ENCODE measurements at places on chromosomes 1 and 21.
A peak's percentile ranks its signal among the peaks of the same experiment; 100 is the strongest.

DNA sequence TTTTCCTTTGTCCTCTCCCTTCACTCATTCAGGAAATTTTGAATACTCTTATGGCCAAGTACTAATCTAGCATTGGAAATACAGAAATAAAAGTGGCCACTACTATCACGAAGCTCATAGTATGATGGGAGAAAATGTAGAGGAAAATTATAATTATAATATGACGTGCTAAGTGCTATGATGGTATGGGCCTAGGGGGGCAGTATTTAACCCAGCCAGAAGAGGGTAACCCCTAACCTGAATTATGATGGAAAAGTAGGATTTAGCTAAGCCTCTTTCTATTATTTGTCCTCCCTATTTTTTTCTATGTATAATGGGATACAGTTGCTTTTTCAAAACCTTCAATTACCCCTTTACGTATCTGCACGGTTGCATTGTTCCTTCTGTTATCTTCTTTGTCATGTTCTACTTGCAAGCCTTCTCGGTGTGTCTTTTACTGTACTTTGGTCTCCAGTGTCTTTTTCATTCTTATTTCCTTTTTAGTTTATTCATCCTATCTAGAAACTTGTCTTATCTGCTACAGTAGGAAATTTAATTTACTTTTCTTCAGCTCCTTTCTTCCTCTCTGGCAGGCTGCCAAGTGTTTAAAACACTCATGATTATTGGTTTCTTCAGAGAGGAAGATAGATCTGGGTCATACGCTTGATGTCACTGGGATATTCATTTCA lies 88.8 kb upstream of the GPR52 start:
- no peak for DNase-seq

DNA sequence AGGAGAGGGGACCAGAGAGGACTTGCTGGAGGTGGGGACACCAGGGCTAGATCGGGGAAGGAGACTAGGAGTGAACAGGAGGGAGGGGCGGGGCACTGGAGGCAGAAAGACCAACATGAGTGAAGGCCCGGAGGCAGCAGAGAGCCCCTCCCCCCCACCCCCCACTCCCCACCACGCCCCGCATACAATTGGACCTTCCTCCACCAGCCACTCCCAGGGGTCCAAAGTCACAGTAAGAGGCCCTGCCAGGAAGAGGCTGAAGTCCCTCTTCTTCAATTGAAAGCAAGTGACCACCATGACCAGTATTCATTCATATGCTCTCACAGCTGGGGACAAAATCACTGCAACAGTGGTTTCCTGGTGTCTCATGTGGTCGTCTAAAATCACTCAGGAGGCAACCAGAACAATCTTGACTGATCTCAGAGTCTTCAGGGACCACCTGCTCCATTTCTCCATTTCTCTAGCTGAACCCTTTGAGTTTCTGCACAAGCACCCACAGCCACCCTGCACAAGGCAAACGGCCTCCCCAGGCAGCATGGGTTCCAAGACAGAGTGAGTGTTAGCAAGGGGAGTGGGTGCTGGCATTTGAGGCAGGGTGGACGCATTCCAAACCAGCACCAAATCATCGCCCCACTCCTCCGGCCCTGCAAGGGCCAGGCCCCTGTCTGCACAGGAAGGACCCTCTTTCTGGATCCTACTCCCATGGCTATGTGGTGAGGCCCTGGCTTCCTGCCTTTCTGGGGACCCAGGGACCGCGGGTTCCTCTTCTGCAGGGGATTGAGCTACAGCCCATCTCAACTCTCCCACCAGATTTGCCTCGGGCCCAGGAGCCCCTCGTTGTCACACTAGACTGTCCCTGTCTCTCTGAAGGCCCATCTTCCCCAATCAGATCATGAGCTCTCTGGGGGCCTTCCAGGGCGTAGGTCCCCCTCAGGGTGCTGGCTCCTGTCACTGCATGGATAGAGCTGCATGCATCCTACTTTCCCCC lies 17.0 kb downstream of the LAPTM5 start:
- DNase-seq = no peak

GRCh38 chr1:191174298-191174697 lies 696.6 kb upstream of the BRINP3 start:
- no peak for DNase-seq

DNA sequence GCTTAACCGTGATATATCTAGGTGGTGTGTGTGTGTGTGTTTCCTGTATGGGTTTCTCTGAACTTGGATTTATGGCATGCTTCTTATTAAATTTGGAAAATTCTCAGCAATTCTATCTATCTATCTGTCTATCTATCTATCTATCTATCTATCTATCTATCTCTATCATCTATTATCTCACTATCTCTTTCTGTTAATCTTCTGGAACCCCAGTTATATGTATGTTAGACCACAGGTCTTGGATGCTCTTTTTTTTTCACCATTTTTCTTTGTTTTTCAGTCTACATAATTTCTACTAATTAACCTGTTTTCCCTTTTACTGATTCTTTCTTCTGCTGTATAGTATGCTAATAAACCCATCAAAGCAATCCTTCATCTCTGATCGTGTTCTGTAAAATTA lies 538.0 kb downstream of the PTPRU start:
- no peak for DNase-seq

DNA sequence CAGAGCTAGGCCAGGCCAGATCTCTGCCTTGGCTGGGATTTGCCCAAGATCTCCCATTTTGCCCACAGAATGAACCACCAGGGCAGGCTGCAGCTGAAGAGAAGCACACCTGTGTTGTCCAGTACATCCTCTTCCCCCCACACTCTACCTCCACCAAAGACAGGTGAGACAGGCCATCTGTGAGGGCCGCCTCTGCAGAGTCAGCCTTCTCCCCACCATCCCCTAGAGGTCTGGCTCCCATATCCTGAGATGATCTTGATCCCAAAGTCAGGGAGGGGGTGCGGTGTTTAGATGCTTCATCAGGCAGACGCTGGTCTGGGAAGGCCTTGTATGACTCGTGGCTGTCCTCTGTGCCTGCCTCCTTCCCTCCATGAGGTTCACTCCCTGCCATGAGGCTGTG lies 28.7 kb downstream of the HYI start:
- DNase-seq = no peak

DNA sequence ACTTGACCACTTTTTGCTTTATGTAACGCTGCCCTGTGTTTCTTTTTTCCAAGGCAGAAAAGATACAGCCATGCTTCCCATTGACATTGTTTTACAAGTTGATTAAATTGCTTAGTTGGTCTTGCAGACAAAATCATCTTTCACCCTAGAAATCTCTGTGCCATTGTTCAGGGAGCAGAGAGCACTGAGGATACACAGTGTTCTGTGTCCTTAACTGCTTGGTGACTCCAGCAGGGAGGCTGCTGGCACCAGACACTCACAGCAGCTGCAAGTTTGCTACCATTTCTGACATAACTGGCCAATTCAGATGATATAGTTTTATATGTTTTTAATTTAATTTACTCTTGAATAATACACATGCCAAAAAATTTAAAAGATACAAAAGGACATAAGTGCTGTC lies 118.7 kb downstream of the RGS2 start:
- DNase-seq = no peak

DNA sequence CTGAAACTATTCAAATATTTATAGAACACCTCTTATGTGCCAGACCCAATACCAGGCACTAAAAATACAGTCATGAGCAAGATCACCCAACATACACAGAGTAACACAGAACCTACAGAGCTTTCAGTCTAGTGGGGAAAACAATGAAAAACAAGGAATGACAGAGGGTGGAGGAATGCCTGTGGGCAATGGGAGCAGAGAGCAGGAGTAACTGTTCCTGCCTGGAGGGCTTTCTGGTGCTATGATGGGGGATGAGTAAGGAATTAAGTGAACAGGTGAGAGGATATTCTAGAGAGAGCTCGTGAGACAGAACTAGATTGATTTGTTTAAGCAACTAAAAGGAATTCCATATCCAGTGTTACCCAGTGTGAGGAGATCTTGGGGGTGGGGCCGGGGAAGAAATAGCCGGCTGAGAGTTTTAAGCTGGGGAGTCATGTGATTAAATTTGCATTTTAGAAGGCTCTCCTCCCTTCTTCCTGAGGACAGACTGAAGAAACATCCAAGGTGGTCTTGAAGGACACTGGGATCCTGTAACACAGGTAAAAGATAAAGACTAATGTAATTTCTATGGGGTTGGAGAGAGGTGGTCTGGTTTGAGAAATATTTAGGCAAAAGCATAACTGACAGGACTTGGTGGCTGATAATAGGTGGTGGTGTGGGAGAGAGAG lies 2.1 kb upstream of the CD53 start:
- DNase-seq = no peak

DNA sequence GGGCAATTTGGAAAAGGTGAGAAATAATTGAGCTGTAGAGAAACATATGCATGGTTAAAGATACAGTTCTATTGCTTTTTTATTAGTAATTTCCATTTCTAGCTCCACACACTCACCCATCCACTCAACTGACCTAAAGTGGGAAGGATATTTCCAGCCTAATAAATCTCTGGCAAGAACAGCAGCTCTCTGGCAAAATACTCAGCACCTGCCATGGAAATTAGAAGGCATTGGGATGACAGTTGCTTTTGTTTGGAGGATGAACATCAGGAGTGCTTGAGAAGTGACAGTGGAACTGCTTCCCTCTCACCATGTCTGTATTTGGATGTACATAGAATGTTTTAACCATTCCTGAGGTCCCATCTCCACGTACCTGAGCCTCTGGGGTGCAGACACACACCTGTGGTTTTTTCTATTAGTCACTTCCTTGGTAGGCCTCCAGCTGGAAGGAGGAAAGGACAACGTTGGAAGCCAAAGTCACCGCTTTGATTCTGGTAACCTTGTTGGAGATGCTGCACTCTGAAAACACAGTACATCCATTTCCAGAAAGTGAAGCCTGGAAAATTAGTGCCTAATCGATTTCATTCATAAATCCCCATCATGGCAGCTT lies 62.3 kb upstream of the RUNX1 start:
- no peak for DNase-seq

- peak; percentile 22 for DNase-seq
These were observed 1.7 kb upstream of the NADK start for GRCh38 chr1:1779691-1780597.

DNA sequence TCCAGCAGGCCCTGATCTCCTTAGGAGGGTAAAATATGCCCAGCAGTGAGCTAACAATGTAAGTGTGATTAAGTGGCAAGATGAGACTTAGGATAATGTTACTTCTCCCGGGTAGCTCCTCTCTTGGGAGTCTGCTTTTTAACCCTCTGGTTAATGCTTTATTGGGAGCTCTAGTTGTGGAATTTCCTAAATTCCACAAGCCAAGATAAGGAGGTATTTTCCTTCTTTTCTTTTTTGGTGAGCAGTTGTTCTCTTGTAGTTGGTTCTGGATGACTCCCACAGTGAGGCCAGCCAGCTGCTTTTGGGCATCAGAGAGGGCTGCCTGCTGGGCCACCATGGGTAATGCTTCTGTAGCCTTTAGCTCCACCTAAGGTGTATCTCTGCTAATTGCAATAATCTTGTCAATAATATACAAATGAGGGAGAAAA lies 19.3 kb downstream of the C1orf52 start:
- DNase-seq = no peak

- DNase-seq = no peak
These were observed 108.8 kb downstream of the ITSN1 start for GRCh38 chr21:33751120-33751519.

DNA sequence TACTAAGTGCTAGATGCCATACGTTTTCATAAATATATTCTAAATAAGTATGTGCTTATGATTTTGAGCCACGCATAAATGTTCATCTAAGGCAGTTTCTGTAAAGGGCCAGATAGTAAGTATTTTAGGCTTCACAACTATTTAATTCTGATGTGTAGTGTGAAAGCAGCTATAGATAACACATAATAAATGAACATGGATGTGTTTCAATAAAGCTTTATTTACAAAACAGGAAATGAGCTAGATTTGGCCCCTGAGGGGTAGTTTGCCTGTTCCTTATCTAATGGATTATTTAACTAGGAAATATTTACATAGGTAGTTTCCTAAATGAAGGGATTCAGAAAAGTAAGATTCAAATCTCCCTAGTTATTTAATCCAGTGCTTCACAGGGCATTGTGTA lies 557.6 kb upstream of the PKN2 start:
- DNase-seq = no peak

GRCh38 chr1:204475656-204476432 lies 18.8 kb downstream of the PIK3C2B start:
- DNase-seq = no peak

DNA sequence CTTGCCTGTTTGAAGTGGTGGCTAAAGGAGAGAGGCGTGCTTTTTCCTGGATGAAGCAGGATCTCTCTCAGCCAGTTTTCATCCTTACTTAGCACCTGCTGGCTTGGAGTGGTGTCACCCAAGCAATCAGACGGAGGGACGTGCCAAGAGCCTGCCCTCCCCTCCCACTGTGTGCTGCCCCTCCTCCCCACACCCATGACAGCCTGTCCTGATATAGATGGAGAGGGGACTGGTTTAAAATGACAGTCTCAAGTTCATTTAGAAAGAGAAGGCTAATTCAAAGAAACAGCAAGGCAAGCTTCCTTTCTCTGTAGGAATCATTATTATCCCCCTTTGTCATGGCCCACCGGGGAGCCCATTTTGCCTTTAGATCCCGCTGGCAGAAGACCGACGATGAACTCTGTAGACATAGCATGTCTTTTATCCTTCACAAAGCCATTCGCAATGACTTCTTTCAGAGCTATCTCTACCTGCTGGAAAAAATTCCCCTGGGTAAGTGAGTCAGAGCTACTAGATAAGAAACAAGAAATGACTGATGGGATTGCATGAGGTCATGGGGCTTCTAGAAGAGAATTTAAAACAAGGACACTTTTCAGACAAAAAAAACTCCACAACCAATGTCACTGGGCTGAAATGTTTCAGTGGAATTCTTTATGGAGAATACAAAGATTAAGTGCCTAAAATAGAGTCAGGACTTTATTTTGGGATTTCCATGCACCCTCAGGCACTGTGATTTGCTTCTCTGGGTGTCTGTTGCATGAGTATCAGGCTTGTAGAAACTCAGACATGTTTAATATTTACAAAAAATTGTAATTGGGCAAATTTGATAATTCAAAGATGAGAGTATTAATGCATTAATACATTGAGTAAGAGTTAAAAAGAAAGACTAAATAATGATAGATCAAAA lies at the start of gene NTMT2:
TSS of gene NTMT2 (plus strand) at position 190 of the 907 bp plus-strand sequence. CDS start at position 339, 149 bp downstream.
- no peak for DNase-seq
